ENCODE measurements at places on chromosomes 2 and 18.

- DNase-seq, result no peak
Measured at GRCh38 chr2:28350791-28351285, 41.8 kb upstream of the FOSL2 start.

- no peak for DNase-seq
Measured at GRCh38 chr18:49258938-49259337, 201.5 kb downstream of the DYM start.

DNA sequence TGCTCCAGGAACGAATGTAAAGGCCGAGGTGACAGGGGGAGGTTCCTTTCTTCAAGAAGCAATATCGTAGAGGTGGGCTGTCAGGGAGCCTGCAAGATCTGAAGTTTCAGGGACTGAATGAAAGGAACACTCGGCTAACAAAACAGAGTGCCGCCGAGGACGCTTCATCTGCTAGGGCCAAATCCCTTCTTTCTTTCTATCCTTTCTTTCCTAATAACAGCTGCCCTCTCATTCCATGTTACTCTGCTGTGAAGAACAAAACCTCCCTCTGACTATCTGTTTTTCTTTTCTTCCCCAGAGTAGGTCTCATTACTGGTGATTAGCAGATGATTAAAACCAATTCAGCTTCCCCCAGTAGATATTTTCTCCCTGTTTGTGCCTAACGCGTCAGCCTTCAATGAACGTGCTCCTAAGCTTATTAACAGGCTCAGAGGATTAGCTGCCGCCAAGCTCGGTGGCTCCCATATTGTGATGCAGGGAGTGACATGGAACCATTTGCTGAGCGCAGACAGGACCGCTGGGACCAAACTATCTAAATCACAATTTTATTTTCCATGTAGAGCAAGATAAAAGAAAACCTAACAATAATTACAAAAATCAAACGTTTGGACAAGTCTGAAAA lies 414.6 kb downstream of the TMEM182 start:
- no peak for DNase-seq

DNA sequence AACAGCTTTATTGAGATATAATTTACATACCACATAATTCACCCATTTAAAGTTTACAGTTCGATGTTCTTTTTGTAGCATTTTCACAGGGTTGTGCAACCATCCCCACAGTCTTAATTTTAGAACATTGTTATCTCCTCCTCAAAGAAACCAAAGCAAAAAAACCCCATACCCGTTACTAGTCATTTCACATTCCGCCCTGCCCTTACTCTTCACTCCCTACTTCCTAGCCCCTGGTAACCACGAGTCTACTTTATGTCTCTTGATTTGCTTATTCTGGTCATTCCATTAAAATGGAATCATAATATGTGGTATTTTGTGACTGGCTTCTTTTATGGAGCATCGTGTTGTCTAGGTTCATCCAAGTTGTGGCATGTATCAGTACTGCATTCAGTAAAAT lies 137.7 kb downstream of the TANC1 start:
- no peak for DNase-seq

- DNase-seq, result no peak
Measured at GRCh38 chr2:14451312-14451711, 181.2 kb upstream of the LRATD1 start.

- no peak for DNase-seq
Measured at GRCh38 chr18:62777814-62778213, 62.5 kb downstream of the PHLPP1 start.

All from T-helper 1 cell (primary cell).